ENCODE measurements at places on chromosomes 13 and 19.

DNA sequence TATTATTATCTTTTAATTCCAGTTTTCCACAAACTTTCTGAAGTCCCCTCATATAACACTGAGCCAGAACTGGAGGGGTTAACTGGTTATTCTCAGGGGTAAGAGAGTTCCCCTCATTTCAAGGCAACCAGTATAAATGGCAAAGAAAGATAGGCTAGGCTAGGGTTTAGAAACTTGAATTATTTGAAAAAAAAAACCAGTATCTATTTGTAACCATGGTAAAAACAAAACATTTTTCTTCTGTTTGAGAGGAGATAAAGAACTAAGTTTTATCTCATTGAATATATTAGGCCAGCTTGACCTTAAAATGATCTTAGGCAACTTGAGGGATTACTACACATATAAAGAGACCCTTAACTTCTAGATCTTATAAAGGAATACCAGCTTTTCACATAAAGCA, 19.6 kb downstream of the SUPT20H start:
- DNase-seq = no peak

- DNase-seq = no peak
These were observed 327.8 kb downstream of the SUCLA2 start for GRCh38 chr13:47673009-47673850.

GRCh38 chr13:99980201-99980823, 1.3 kb upstream of the ZIC2 start:
- DNase-seq = peak; percentile 89

DNA sequence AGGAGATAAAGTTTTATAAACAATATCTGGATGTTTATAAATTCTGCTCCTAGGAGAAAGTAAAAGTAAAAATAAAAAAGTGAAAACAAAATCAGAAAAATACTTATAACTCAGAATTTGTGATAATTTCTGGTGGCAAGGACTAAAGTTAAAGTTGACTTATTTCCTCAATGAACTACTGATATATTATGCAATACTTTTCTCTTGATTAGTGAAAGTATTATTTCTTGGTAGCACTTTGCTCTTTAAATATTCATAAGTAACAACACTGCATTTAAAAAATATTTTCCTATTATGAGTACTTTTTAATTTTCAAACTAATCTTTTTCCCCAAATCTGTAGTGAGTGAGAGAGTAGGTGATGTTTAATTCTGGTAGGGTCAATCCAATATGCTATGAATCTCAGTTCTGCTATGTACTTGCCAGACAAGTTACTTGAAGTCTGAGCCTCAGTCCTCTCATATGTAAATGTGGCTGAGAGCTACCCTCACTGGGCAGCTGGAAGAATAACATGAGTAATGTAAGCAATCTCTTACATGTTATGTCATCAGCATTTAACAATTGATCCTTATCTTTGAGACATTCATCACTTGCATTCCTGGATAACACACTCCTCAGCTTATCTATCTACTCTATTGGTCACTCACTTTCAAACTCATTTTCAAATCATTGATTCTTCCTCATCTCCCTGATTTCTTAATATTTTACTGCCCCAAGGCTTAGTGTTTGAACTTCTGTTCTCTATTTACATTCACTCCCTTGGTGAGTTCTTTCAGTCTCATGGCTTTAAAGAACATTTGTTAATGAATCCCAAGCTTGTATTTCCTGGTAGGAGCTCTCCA, 239.0 kb downstream of the RGCC start:
- no peak for DNase-seq

GRCh38 chr13:77836423-77836822, 82.2 kb downstream of the EDNRB start:
- no peak for DNase-seq

DNA sequence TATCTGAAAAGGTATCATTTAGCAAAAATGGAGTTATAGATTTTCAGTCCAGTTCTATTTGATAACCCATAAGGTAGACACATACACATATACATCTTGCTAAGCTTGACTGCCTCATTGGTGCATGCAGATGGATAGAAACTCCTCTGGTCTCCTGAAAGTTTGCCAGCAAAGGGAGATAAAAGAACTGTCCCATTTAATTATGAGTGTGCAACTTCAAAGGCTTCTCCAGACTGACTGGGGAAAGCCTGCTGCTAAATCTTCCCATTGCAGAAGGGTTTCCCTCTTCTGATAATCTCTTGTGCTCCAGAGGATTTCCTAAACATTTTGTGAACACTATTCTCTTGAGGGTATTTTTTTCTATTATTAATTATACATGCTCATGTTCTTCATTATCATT, 131.9 kb downstream of the ITGBL1 start:
- DNase-seq = no peak

DNA sequence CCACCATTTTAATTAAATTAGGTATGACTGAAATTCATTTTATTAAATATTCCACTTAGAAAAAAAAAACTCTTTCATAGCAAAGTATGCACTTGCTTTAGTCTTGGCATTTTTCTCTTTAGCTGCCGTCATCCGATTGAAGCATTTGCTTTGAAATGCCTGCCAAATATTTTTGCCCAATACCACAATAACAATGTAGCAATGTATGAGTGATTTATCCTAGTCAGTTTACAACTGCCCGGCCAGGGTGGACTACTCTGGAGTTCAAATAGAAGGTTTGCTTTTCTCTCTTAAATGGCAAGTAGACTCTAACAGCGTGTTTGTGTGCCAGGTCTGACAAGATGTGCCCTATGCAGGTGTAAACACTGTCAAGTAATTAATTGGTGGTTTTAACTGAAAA, 675.3 kb upstream of the SGCG start:
- DNase-seq = no peak

DNA sequence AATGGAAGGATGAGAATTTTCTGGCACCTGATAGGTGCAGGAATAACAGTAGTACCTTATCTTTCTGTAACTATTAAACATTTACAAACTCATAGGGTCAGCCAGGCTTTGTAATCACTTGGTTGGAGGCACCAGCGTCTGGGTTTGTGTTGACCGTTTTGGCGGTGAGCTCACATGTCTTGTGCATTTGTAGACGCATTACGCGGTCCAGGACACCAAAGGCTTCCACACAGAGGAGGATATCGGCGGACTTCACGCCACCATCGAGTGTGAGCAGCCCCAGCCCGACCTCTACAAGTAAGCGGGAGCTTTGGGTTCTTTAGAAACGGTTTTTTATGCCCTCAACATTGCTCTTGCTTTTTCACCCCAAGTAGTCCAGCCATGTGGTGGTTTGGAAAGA, 129.3 kb downstream of the ATP11A start:
- no peak for DNase-seq

DNA sequence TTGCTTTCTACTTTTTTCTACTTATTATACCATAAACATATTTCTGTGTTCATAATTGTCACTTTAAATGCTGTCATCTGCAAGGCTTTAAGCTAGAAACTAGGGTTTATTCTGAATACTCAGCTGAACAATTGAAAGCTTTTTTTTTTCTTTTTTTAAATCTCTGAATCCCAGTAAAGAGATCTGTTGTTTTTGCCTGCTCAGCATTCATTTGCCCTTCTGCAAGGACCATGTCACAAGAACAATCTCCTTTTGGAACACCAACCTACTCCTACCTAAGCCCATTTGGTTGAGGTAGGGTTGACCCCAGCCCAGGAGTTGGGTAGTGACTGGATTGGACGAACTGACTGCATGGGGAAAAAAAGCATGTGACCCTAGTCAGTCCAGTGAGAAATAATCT, 92.6 kb downstream of the MZT1 start:
- no peak for DNase-seq

GRCh38 chr13:36769126-36769525, 49.9 kb upstream of the RFXAP start:
- no peak for DNase-seq

GRCh38 chr13:89577301-89577700, 1770.2 kb upstream of the MIR17HG start:
- no peak for DNase-seq

- DNase-seq = no peak
These were observed 30.6 kb downstream of the NLRP13 start for GRCh38 chr19:55901369-55902079.

DNA sequence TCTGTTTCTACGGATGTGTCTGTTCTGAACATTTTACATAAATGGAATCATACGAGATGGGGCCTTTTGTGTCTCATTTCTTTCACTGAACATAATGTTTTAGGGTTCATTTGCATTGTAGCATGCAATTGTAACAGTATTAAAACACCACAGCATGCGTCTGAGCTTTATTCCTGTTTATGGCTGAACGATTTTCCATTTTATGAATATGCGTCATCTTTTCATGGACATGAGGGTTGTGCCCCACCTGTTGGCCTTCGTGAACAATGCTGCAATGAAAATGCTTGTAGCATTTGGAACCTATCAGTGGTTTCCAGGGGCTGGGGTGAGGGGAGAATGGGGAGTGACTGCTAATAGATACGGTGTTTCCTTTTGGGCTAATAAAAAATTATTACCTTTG, 5.1 kb downstream of the OR10H1 start:
- no peak for DNase-seq

DNA sequence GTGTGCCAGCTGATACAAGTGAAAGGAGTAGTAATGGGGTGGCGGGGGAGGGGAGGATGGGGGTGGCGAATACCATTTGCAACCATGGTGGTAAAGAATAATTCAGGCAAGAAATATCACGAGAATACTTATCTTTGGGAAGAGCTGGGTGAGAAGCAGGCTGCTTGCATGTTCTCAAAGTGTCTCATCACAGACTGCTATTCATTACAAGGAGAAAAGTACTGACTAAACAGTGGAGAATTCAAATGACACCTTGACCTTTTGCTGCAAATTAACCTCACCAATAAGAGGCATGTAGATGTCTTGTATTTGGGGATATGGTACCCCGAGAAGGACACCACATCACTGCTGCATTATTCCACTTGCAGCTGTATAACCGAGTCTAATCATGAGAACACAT, 585.7 kb upstream of the GPC6 start:
- no peak for DNase-seq

DNA sequence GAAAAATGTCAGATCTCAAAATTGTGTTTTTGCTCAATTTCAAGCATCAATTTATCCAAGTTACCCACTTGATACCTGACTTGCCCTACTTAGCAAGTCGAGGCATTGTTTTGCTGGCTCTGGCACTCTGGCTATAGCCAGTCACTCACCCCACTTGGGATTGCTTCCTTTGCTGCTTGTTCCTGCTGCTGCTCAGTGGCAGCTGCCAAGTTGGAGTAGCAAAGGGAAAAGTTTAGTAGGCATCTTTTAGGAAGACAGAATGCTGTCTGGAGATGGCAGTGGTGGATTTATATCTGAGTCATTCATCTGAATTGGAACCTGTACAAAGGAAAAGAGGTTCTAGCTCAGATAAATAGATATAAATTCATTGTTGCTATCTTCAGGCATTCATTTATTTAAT, 41.2 kb downstream of the PCCA start:
- DNase-seq = no peak

GRCh38 chr13:41842036-41842620, 118.8 kb downstream of the VWA8 start:
- no peak for DNase-seq

- no peak for DNase-seq
These were observed 314.1 kb downstream of the FOXO1 start for GRCh38 chr13:40352380-40352778.

- no peak for DNase-seq
These were observed 38.6 kb upstream of the ZNF30 start for GRCh38 chr19:34888091-34888490.

- no peak for DNase-seq
These were observed 123.5 kb downstream of the KCTD12 start for GRCh38 chr13:76762721-76763120.

GRCh38 chr19:53664760-53665159, 33.0 kb downstream of the DPRX start:
- DNase-seq = no peak

DNA sequence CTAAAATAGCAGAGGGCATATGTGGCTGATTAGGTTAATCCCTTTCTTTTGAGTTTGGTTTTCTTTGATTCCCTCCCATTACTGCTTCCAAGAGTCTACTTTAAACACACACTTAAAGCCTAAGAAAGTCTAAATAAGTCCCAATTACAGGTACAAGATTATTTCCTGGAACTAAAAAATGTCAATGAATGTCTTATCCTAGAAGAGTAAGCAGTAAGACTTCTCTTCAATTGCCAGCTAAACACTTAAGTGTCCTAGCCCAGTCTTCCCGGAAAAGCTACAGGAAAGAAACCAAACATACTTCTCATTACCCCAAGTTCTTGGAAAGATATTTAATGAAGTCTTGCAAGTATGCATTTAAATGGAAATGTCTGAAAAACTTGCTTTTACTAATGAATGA, 233.1 kb downstream of the DCLK1 start:
- DNase-seq = no peak

GRCh38 chr13:43348397-43348796, 325.0 kb downstream of the DNAJC15 start:
- DNase-seq = no peak

DNA sequence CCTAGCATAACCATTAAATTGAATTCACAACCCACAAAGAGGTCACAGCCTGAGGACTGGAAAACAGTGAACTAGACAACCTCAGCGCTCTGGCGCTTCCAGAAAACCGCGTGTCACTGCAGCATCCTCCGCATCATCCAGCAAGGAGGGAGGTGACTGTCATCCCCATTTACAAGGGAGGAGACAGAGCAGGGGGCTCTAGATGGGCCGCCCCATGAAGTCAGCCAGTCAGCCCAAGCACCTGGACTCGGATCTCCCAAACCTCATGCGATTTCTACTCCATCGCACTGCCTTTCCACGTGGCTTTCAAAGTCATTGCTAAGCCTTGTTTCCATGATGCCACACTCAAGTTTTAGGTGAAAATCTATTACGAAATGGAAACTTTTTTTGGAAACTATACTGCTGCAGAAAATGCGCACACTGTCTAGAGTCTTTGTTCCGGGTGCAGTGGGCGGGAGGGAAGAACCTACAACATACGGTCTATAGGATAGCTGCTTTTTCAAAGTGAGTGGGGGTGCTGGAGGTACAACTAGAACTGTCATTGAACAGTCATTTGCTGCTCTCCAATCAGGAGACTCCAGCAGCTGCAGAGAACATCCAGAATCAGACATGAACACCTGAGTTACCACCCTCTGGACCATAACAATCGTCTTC, 2.8 kb downstream of the AP3D1 start:
- no peak for DNase-seq
